ENCODE measurements at places on chromosomes 2 and 18.

GRCh38 chr2:31384351-31384750 is 30.2 kb downstream of the XDH start:
- DNase-seq = no peak

DNA sequence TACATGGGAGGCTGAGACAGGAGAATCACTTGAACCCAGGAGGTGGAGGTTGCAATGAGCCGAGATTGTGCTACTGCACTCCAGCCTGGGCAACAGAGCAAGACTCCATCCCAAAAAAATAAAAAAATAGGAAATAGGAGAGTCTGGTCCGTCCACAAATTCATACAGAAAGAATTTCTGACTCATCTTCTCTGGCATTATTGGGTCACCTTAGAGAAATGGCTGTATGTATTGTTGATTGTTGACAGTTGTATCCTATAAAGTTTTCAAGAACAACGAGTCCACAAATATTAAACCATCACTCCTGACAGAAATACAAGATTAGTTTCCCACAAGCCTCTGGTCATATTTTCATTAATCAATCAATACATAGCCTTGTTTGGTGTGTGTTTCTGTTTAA is 20.4 kb downstream of the RBM43 start:
- no peak for DNase-seq

GRCh38 chr2:217199255-217199630 is 339.4 kb upstream of the TNP1 start:
- DNase-seq = no peak

- no peak for DNase-seq
These were observed 1.7 kb downstream of the UGGT1 start for GRCh38 chr2:128092656-128093055.
